Stimulated activated CD4-positive, alpha-beta T cell treated with anti-CD3 and anti-CD28 coated beads, Interleukin-4, amount 100 ng/mL, for 24 hours (primary cell): ENCODE measurements at places on chromosomes 1 and 21.

DNA sequence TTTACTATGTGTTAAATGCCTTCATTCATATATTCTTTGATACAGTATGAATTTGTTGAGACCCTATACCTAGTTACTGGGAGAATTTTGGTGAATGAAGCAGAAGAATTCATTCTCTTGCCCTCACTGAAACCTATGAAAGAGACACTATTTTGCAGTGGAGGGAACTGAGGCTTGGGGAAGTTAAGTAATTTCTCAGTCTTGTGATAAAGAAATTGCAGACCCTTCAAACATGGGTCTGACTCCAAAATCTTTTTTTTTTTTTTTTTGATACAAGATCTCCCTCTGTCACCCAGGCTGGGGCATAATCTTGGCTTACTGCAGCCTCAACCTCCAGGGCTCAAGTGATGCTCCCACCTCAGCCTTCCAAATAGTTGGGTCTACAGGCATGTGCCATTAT lies 132.1 kb downstream of the DNM3 start:
- DNase-seq, result no peak

DNA sequence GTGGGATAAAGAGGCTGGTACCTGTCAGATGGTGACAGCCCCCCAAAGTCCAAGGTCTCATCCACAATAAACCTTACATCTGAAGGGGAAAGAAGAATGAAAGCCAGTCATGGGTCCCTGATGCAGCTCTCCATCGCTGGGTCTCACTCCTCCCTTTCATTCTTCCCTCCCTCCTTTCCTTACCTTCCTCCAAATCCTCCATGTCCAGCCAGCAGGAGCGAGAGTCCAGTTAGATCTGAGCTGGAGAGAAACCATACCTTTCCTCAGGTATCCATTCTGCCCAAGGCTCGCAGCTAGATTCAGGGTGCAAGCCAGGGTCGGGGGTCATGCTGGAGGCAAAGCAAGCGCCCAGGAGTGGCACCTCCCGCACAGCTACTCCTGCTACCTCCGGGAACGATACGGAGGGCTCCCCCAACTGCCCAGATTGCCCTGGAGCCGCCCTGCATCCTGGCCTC lies 421 bp downstream of the PSRC1 start:
- no peak for DNase-seq

DNA sequence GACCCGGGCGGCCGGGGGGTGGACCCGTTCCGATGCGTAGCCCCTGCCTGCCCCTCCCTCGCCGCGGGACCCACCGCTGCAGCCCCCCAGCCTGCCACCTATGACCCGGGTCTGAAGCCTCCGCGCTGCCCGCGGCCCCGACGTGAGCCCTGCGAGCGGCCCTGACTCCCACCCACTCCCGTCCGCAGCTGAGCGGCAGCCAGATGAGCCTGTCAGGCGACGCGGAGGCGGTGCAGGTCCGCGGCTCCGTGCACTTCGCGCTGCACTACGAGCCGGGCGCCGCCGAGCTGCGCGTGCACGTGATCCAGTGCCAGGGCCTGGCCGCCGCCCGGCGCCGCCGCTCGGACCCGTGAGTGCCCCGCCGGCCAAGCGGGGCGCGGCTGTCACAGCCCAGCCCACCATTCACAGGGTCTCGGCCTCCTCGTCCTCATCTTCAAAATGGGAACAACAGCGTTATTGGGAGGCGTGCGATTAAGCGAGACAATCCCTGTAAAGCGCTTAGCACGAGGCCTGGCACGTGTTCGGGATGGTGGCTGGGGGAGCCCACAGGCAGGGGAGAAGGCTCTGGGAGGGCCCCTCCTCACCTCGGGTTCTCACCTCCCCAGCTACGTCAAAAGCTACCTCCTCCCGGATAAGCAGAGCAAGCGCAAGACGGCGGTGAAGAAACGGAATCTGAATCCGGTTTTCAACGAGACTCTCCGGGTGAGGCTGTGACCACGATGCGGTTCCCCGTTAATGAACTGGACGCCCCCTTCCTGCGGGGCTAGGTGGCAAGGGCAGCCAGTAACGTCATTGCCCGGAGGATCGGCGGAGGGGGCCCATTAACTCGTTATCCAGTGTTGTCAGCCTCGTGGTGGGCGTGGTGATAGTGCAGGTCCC lies 8.2 kb downstream of the SYTL1 start:
- DNase-seq, result no peak

DNA sequence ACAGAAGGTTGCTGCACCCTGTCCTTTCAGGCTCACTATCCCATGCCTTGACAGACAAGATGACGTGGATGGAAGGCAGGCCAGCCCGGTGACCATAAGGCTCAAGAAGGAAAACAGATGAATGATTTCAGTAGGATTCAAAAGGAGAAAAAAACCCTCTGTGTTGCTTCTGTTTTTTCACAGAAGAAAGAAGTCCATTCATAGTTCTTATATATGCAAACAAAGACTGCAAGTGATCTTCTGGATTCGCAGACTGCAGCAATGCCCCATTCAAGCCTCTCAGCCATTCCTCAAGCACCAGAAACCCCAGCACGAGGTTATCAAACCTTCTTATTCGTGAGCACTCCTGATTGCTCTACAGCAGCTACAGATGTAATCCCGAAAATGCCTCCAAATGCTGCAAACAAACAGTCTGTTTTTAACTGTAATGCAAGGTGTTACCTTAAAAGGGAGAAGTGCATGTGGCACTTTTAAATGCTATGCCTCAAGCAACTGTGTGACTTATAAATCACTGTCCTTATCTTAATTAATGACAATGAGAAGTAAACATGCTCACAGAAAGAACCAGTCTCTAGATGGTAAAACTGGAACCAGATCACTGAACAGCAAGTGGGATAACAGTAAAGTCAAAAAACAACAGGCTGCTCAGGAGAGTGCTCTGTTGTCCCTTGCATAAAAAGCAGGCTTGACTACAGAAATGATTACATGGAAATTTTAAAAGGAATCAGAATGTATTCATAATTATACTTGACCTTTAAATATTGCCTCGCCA lies 173.9 kb downstream of the HHIPL2 start:
- DNase-seq, result no peak

DNA sequence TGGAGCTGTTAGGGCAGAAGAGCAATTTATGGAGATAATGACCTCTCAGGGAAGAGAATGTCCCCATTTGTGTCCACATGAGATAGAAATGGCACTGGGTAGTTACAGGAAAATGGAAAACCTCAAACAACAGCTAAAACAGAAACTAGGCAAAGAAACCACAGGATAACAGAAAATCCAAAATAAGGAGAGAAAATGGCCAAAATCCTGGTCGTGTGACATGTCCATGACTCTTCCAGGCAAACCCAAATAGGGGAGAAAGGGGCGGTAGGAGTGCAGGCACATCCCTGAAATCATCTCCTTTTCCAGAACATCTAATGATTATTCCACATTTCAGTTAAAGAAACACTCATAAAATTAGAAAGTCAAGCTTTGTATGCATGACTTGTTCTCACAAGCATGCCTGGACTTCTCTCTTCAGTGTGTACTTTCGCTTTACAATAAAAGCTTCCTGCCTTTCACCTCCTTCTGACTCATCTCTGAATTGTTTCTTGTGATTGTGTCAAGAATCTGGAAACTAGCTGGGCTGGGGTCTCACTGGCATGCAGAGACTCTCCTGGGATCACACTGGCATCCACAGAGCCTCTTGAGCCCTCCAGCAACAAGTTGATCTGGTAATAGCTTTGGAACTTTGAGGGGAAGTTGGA lies 171.4 kb upstream of the ZP4 start:
- no peak for DNase-seq

DNA sequence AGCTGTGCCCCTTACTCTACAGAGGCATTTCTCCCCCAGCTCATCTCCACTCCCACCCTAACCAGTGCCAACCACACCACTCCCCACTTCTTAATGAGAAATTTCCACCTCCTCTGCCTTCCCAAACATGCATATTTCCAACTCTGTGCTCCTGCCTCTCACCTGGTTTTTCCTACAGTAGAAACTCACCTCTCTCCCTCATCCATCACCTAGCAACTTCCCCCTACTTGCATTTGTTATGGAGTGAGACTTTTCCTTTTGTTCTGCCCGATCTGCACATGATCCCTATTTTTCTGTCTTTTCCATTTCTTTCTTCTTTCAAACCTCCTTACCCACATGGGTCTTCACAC lies 11.9 kb downstream of the RGS8 start:
- no peak for DNase-seq

DNA sequence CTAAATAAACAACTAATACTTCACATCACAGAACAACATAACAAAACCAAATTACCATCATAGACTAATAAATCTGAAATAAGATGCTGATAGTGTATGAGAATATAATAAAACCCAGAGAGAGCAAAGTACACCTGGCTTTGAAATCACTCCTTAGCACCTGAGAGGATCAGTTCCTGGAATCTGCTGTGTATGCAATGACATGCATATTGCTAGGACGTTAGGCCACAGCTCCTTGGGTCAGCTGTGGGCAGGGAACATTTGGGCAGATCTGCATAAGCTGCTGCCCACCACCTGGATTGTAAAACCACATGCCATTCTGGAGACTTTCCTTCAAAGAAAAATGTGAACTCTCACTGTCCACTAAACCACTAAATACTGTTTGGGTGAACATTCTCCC lies 81.1 kb downstream of the NR5A2 start:
- DNase-seq, result no peak

DNA sequence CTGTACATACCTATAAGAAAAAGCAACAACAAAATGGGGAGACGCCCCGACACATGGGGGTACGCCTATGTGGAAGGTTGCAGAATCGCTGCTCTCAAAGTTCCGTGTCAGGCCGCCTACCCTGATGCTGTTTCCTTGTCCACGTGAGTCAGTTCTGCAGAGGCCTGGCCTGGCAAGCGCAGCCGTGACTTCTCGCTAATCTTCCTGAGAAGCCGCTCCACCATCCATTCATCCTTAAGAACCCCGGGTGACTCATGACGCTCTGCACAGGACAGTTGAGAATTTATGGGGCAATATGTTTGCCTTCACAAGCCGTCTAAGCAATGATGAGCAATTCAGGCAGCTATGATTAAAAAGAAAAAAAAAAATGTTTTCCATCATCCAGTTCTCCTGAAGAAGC lies 122.3 kb upstream of the TMPRSS2 start:
- no peak for DNase-seq

DNA sequence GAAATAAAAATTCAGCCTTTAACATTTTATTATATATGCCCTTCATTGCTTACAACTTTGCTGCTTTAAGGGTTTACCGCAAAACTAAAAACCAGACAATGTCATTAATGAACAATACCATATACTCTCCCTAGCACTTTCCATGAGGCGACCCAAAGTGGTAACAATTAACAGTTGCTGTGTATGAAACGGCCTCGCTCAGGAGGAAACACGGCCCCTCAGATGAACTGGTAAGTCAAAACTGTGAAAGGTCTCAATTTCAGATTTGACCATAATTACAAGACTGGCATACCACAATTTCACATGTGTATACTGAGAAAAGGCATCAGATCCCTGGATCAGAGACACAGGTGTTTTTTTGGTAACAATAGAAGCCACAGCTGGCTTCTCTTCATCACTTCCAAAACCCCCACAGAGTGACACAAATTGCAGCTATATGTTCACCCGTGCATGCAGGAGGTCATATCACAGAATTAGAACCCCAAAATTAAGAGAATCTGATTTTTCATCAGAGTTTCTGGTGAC lies 611.9 kb upstream of the ADAMTS5 start:
- DNase-seq, result no peak

DNA sequence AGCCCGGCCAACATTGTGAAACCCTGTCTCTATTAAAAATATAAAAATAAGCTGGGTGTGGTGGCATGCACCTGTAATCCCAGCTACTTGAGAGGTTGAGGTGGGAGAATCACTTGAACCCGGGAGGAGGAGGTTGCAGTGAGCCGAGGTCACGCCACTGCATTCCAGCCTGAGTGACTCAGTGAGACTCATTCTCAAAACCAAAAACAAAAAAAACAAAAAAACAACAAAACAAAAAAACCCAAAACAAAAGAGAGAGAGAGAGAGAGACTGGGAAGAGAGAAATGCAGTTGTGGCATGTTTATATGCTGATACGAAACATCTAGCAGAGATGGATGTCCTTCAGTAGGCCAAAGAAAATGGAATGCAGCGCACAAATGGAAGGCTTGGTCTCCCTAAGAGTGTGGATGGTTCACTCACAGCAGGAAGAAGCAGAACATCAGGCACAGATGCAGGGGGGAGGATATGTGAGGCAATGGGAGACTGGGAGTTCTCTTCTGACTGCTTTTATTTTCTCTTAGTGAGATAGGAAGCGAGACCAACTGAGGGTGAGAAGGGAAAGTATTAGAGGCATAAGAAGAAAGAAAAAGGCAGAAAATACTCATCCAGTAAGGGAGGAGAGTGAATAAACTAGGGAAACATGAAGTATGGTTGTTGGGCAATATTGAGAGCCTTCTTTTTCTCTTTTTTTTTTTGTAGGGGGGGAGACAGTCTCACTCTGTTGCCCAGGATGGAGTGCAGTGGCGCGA lies 16.0 kb downstream of the THEM4 start:
- no peak for DNase-seq

GRCh38 chr1:236407059-236407458 lies 13.0 kb downstream of the EDARADD start:
- no peak for DNase-seq
